ENCODE measurements at places on chromosomes 1 and 21. TPM values are rescaled to one million over a fixed set of nuclear protein-coding genes. Genes with fewer than 3 reads are reported as not detected.

GRCh38 chr1:42730988-42731387 lies 9.0 kb downstream of the CLDN19 start:
- H3K27me3 ChIP-seq, result no peaks in the 10 kb centered on the region
- DNase-seq, result no peak
- H3K27ac ChIP-seq, result no peak overlapping the region
- no peaks in the 10 kb centered on the region for H3K36me3 ChIP-seq
- H3K4me3 ChIP-seq, result no peak overlapping the region

GRCh38 chr1:8382608-8383505 lies 64.9 kb downstream of the SLC45A1 start:
- H3K27ac ChIP-seq, result no peak overlapping the region
- H3K27me3 ChIP-seq, result no peaks in the 10 kb centered on the region
- no peak for DNase-seq
- no peak overlapping the region for H3K4me3 ChIP-seq

DNA sequence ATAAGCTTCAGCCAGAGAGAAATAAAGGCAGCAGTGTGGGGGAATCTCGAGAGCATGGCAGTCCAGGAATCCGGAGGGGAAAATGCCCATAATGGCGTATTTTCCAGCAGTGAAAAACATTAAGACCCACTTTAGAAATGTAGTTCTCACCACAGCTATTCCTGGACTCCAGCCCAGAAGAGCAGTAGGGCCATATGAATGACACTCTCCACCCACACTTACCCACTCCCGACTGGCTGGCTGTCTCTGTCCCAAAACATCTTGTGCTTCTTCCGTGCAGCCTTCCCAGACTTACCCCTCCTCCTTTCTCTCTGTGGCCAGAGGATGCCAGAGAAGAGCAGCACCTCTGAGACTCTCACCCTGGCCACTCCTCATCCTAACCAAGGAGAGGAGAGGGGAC lies 56.4 kb downstream of the TRABD2B start:
- no peak overlapping the region for H3K4me3 ChIP-seq
- no peaks in the 10 kb centered on the region for H3K36me3 ChIP-seq
- no peaks in the 10 kb centered on the region for H3K4me1 ChIP-seq
- H3K27me3 ChIP-seq, result no peaks in the 10 kb centered on the region

GRCh38 chr1:89312572-89312971 lies 39.9 kb upstream of the GBP5 start:
- no peaks in the 10 kb centered on the region for H3K4me1 ChIP-seq
- no peaks in the 10 kb centered on the region for H3K27me3 ChIP-seq
- H3K36me3 ChIP-seq, result peaks cover 4% of the 10 kb centered on the region
- H3K4me3 ChIP-seq, result no peak overlapping the region

GRCh38 chr1:52907068-52907811 lies 14.3 kb downstream of the ECHDC2 start:
- no peaks in the 10 kb centered on the region for H3K36me3 ChIP-seq
- H3K27ac ChIP-seq, result no peak overlapping the region
- no peaks in the 10 kb centered on the region for H3K27me3 ChIP-seq
- H3K4me1 ChIP-seq, result no peaks in the 10 kb centered on the region
- no peak for DNase-seq

DNA sequence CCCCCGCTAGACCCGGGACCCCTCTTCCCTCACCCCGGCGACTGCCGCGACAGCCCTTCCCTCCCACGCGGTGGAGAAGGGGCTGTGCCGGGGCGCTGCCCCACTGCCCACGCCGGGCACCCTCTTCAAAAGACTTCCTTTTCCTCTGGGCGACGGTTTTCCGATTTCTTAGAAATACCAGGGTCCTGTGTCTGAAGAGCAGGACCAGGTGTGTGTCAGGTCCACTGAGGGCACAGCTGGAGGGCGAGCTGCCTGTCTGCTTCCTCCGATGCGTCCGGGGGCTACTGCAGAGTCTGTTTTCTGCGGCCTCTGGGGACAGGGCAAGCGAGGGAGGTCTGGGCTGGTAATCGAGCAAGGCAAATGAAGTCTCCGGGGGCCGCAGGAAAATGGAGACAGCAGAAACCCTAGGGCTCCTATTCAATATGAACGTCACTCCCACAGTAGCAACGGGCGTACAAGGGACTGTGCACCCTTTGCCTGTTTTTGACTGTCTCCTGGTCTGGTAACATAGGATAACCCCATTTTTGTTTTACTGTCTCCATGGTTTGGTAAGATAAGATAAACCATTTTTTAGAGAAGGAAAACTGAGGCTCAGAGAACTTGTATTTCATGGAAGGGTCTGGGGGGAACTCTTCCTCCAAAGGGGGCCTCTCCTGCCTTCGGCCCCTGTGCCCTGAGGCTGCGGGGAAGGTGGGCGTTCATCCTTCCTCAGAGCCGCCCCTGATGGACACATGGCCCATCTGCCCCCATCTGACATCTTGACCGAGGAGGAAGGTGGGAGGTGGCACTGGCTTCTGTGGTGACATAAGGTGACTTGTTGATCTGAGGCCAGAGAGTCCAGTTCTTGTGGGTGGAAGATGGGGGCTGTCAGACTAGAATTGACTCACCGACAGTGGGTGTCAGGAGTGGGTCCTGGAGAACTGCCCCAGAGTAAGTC lies 970 bp downstream of the TNFRSF1B start:
- no peaks in the 10 kb centered on the region for H3K27me3 ChIP-seq
- peak overlapping the region; percentile 72 for H3K4me3 ChIP-seq
- DNase-seq, result no peak
- no peaks in the 10 kb centered on the region for H3K4me1 ChIP-seq
- H3K27ac ChIP-seq, result no peak overlapping the region
- no peaks in the 10 kb centered on the region for H3K36me3 ChIP-seq

GRCh38 chr21:31284797-31285397 lies 59.2 kb downstream of the TIAM1 start:
- DNase-seq, result no peak
- no peaks in the 10 kb centered on the region for H3K27me3 ChIP-seq
- H3K36me3 ChIP-seq, result no peaks in the 10 kb centered on the region
- H3K4me1 ChIP-seq, result peaks cover 6% of the 10 kb centered on the region
- H3K4me3 ChIP-seq, result no peak overlapping the region
- H3K27ac ChIP-seq, result no peak overlapping the region

GRCh38 chr1:174837386-174837785 lies 162.4 kb upstream of the CACYBP start:
- H3K36me3 ChIP-seq, result no peaks in the 10 kb centered on the region
- no peak overlapping the region for H3K4me3 ChIP-seq
- no peaks in the 10 kb centered on the region for H3K4me1 ChIP-seq
- DNase-seq, result no peak
- H3K27ac ChIP-seq, result no peak overlapping the region

DNA sequence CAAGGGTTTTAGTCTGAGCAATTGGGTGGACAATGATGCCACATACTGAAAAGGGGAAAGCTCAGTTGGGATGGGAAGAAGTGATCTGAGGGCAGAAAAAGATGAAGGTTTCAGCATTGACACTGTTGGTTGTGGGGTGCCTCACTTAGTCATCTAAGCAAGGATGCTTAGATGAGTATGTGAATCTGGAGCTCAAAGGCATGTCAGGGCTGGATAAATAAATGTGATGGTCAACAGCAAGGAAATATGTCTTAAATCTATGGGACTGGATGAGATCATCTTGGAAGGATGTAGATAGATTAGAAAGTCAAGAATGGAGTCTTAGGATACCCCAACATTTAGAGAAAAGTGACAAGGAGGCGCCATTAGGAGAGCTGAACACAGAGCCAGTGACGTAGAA lies 114.6 kb downstream of the ZBTB18 start:
- peaks cover 5% of the 10 kb centered on the region for H3K36me3 ChIP-seq
- no peak overlapping the region for H3K4me3 ChIP-seq
- H3K27ac ChIP-seq, result no peak overlapping the region
- DNase-seq, result no peak
- H3K27me3 ChIP-seq, result no peaks in the 10 kb centered on the region

GRCh38 chr1:203871114-203871880 lies 9.9 kb downstream of the SNRPE start:
- peaks cover 2% of the 10 kb centered on the region for H3K4me1 ChIP-seq
- H3K4me3 ChIP-seq, result no peak overlapping the region
- H3K27me3 ChIP-seq, result no peaks in the 10 kb centered on the region
- H3K36me3 ChIP-seq, result peaks cover 59% of the 10 kb centered on the region

DNA sequence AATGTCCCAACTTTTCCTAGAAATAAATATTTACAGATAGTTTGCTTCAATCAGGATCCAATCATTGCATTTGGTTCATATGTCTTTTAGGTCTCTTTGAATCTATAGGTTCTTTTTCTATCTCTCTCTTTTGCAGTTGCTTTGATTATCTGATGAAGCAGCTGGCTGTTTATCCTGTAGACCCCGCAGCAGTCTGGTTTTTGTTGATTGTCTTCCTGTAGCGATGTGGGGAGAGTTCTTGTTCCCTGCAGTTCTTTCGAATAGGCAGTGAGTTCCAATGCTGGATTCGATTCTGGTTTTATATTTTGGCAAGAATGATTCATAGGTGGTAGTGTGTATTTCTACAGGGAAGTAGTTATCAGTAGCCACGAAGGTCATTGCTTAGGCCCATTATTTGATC lies 7.4 kb upstream of the MIXL1 start:
- no peak overlapping the region for H3K27ac ChIP-seq
- H3K27me3 ChIP-seq, result no peaks in the 10 kb centered on the region
- no peak for DNase-seq
- H3K36me3 ChIP-seq, result no peaks in the 10 kb centered on the region
- H3K4me1 ChIP-seq, result peaks cover 8% of the 10 kb centered on the region

DNA sequence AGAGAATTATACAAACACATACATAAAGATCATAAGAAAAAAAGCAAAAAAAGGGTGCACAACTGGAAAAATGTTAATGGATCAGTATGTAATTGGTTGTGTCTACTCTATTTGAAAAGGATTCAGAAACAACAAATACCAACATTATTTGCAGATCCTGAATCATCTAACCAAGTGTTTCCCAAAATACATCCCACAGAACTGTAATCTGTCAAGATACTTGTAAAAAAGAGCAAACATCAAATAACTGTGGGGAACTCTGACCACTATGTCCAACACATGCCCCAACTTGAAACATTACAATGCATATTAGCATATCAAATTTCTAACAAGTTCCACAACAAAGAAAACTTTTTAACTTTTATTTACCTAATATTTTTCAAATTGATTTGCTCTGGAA lies 22.6 kb downstream of the ANKRD13C start:
- H3K27ac ChIP-seq, result no peak overlapping the region
- H3K4me3 ChIP-seq, result no peak overlapping the region
- H3K36me3 ChIP-seq, result no peaks in the 10 kb centered on the region
- no peaks in the 10 kb centered on the region for H3K27me3 ChIP-seq
- DNase-seq, result no peak
- H3K4me1 ChIP-seq, result no peaks in the 10 kb centered on the region

DNA sequence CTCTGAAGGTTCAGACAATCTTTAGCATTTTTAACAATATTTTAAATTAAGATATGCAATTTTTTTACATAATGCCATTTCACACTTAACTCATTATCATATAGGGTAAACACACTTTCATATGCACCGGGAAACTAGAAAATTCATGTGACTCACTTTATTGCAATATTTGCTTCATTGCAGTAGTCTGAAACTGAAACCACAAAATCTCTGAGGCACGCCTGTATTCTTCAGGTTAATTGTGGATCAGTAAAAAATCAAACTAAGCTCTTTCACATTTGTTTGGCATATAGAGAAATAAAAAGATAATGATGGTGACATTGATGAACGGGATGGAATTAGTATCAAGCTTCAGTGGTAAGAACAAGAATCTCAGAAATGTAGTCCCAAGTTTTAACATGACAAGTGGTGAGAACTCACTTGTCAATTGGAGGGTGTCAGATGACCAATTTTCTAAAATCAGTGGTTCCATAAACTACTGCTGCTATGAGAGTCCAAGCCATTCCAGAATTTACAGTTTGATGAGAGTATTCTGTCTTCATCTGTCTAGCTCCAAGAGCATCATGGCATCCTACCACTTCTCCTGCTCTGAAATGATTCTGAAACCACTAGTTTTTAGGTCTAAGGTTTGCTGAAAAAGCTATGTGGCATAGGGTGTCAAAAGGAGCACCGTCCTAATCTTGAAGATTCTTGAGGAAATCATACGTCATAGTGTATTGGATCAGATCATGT lies 281.0 kb downstream of the PTPRC start:
- no peaks in the 10 kb centered on the region for H3K4me1 ChIP-seq
- no peak overlapping the region for H3K27ac ChIP-seq
- H3K36me3 ChIP-seq, result no peaks in the 10 kb centered on the region
- DNase-seq, result no peak
- H3K4me3 ChIP-seq, result no peak overlapping the region

The GPR37L1 gene
- total RNA-seq, result 0.11 TPM

The EFNA1 gene
- 1.9 TPM for total RNA-seq

The MYCL gene
- 18.4 TPM for total RNA-seq

The ATP1A4 gene
- total RNA-seq, result 0.20 TPM

The KRTAP19-2 gene
- total RNA-seq, result not detected

The ARL8A gene
- 67.2 TPM for total RNA-seq

The G0S2 gene
- 0.26 TPM for total RNA-seq

The BSND gene
- total RNA-seq, result 0.17 TPM

The GBP7 gene
- total RNA-seq, result not detected

The S100A12 gene
- not detected for total RNA-seq

Measured in H9 (cell line).